ENCODE measurements at places on chromosomes 7 and 10. TPM values are rescaled to one million over a fixed set of nuclear protein-coding genes. Genes with fewer than 3 reads are reported as not detected.

DNA sequence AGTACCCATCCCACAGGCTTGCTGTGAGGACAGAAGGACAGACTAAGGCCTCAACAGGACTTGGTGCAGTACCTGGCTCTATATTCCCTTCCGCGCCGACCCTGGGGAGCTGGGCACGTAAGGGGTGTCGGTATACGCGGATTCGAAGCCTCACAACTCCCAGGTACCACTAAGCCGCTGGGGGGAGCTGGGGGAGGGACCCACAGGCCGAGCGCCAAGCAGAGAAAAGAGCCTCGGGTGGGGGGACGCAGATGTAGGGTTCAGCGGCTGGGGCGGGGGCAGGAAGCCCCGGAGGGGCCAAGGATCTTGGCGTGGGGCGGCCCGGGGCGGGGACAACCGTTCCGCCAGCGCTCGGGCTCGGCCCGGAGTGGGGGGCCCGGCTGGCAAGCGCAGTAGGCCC lies 126.4 kb upstream of the ZNF746 start:
- DNase-seq, result no peak

GRCh38 chr7:43462836-43463235 lies 120.1 kb upstream of the STK17A start:
- DNase-seq, result no peak

The GJD4 gene
- not detected for polyA plus RNA-seq

The PTF1A gene
- not detected for polyA plus RNA-seq

DNA sequence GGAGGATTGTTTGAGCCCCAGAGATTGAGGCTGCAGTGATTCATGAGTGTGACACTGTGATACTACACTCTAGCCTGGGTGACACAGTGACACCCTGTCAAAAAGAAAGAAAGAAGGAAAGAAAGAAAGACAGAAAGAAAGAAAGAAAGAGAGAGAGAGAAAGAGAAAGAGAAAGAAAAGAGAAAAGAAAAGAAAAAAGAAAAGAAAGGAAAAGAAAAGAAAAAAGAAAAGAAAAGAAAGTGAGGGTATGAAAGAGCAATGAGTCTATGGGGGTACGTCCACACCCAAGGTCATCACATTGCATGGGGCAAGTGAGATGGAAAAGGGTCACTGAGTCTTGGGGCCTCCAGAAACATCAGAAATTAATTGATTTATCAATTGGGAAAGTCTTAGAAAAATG lies 135.2 kb upstream of the CSTF2T start:
- DNase-seq, result no peak

- DNase-seq, result no peak
Observed at GRCh38 chr7:14628516-14628915, 274.0 kb downstream of the DGKB start.

- no peak for DNase-seq
Observed at GRCh38 chr10:124497196-124497881, 35.7 kb downstream of the LHPP start.

The CCDC172 gene
- polyA plus RNA-seq, result not detected

DNA sequence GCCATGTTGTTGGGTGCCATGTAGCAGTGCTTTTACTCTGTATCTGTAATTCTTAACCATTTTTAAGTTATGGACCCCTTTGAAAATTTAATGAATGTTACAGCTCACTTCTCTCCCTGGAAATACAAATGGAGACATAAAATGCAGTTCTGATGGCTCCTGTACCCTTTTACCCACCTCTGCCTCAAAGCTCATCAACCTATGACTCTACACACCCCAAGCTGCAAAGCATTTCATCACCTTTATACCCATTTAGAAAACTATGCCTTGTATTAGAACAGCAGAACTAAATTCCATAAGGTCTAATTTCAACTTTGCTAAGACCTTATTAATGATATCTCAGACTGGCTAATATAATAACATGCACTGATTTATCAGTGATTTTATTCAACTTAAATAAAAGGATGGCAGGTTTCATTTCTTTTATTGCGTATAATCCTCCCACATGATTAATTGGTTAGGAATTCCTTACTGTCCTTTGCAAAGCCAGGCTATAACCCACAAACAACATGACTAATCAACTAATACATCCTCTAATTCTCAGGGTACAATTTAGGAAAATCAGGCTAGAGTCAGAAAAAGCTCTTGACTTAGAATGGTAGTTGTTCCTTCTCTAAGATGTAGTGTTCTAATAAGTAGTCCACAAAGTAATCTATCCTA lies 68.1 kb downstream of the CPEB3 start:
- DNase-seq, result no peak

DNA sequence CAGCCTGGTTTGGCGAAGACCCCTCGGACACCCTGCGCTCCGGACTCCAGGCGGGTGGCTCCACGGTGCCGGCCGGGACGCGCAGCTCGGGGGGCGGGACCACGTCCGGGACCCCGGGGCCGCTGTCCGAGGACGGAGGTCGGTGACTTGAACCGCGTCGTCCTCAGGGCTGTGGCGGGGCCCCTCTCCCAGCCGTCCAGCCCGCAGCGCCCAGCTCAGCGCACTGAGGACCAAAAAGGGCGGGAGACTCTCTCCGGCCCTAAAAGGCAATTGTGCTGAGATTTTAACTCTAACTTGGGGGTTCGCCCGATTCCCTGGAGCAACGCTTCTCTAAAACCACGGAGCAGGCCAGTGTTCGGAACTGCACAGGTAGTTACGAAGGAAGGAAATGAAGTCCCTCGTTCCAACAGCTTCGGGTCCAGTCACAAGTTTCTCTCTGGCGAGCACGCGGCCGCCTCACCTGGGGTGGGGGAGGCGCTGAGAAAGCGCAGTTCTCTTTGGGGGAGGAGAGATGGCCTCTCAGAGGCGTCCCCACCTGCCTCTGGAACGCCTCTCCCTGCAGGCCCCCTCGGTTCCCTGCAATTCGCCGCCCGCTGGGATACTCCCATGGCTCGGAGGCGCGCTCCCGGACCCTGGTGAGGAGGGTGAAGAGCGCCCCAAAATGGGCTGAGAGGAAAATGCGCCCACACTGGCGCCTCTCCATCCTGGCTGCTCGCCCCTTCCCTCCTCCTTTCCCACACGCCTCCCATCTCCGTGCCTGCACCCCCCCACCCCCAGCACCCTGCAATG lies 352.7 kb downstream of the DNAJB6 start:
- DNase-seq, result no peak

The OR2A5 gene
- not detected for polyA plus RNA-seq

The BICC1 gene
- not detected for polyA plus RNA-seq

- no peak for DNase-seq
Observed at GRCh38 chr7:13055732-13056368, 368.4 kb downstream of the ARL4A start.

DNA sequence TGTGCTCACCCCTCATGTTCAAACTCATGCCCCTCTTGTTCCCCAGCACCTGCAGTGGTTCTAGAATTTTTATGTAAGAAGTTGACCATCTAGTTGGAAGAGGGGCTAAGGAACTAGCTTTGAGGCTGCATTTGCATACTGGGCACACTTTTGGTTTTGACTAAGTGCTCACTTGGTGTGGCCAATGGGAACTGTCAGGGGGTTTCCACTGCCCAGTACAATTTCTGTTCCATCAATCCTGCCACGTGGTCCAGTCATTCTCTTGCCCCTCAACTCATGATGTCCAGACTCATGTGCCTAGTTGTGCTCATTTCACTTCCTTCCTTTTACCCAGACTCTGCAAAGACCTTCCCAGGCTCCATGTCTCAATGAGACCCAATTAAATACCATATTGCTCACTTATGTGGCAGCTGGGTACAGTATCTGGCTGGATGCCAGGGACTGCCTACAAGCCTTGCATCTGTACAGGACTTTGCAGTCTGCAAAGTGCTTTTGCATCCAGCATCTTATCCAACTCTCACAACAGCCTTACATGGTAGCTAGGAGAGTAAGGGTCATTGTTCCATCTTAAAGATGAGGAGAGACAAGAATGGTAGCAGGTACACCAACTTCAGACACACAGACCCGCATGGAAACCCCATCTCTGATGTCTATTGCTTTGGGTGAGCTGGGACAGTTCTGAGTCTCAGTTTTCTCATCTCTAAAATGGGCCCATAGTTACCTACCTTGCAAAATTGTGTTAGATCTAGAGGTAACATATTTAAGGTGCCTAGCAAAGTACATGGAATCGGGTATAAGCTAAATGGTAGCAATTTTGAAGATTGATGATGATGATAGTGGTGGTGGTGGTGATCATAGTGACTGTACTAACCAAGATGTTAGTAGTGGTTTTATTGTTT lies 30.1 kb upstream of the KCNMA1 start:
- DNase-seq, result peak; percentile 77

GRCh38 chr7:30851651-30852307 lies 59.9 kb upstream of the AQP1 start:
- DNase-seq, result no peak

DNA sequence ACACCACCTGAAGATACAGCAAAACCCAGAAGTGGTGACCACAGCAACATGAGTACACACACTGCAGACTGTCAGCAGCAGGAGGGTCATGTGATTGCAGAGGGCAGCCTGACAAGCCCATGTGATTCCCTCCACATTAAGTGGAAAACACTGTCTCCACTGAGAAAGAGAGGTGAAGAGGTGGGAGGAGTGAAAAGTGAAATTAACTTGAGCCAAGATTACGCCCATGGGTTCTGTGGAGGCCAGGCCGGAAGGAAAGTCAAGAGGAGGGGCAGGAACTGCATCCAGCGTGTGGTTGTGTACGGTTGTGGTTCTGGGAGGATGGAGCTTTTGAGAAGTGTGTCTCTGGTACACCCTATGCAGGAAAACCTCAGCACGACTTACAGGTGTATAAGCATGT lies 138.5 kb downstream of the PLXNA4 start:
- DNase-seq, result no peak

DNA sequence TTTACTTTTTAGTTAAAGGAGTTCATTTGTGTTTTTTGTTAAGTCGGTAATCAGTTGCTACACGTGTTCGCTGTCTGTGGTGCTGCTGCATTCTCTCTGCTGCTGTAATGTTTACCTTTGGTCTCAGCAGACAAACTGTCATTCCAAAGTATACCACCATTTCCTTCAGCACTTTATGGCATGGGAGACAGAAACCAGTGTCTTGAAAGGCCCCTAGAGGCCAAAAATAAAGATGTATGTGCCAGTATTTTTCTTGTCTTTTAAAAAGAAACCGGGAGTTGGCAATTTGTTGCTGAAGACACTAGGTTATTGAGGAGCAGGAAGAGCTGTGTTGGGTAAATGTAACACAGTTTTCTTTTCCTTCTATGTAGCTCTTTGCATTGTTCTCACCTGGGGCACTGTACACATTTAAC lies 24.1 kb downstream of the ZNF92 start:
- DNase-seq, result no peak

GRCh38 chr10:67242528-67242927 lies 316.7 kb downstream of the LRRTM3 start:
- DNase-seq, result no peak

DNA sequence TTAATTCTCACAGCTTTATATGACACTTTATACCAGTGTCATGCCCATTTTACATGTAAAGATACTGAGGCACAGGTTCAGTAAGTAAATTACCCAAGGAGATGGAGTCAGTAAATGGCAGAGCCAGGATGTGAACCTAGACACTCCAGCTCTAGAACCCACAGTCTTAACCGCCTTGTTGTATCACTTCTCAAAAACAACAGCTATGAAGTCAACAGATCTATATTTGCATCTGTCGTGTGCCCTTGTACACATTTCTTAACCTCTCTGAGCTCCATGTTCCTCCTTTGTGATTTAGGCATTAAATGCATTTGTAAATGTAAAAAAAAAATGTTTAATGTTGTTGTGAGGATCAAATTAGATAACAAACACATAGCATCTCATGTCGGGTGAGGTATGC lies 716.2 kb downstream of the SUGCT start:
- no peak for DNase-seq

GRCh38 chr7:117364339-117365080 lies 41.7 kb upstream of the WNT2 start:
- no peak for DNase-seq

The RBP3 gene
- not detected for polyA plus RNA-seq

GRCh38 chr7:125927556-125927955 lies 997.9 kb upstream of the POT1 start:
- DNase-seq, result no peak

DNA sequence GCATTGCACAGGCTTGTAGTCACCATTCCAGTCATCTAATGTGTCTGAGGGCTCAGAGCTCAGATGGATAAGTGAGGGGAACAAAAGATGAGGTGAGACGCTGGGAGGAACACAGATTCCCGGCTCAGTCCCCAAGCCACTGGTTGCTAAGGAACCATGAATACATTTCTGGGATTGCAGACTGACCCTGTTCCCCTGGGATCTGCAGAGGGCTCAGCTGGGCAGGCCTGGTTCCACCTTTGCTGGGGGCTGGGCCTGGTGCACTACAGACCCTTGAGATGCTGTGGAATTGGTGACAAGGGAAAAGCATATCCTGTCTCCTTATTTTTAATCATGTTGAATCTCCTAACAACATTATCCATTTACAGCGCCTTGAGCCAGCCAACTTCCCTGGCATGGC lies 19.2 kb downstream of the ELFN1 start:
- no peak for DNase-seq

The CUTC gene
- 49.6 TPM for polyA plus RNA-seq

- no peak for DNase-seq
Observed at GRCh38 chr10:80292607-80293239, 3.3 kb upstream of the MAT1A start.

DNA sequence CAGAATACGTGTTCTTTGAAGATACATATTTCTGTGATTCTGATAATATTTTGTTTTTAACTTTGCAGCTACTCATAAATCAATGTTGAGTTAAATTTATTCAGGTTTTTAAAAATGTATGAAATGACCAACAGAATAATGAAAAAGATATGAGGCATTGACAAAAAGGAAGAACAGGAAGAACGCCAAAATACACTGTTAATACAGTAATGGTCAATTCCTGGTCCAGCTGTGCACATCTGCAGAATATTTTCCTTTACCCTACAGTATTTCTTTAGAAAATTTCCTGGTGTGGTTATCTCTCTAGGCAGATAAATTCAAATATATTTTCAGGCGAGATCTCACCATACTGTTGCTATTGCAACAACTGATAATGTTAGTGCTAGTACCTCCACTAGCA lies 203.2 kb upstream of the DGKB start:
- DNase-seq, result no peak

DNA sequence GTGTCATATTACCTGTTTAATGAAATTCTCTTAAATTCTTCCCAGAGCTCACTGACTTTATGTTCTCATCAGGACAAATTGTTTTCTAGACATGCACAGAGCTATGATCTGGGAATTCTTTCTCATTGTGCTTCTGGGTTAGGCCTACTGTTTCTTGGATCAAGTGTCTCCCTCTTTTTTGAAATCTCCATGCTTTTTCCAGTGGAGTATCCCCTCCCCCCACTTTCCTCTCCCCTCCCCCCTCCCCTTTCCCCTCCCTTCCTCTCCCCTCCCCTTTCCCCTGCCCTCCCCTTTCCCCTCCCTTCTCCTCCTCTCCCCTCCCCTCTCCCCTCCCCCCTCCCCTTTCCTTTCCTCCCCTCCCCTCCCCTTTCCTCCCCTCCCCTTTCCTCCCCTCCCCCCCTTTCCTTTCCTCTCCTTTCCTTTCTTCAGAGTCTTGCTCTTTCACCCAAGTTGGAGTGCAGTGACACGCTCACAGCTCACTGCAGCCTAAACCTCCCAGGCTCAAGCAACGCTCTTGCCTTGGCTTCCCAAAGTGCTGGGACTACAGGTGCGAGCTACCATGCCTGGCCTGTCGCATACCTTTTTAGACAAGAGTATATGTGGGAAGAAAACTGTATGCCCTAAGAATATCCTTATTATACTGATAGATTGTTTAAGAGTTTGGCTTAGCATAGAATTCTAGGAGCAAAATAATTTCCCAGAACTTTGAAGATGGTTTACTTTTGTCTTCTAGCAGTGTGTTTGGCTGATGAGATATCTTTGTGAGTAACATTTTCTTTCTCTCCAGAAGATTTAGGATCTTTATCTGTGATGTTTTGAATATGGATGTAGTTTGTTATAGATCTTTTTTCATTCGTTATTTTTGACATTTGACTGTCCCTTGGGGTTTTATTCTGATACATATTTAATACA lies 2.5 kb downstream of the DYNC2I1 start:
- no peak for DNase-seq
